Spinal cord (tissue), 10 donors: ENCODE measurements at places on chromosomes 2 and 18. TPM values are rescaled to one million over a fixed set of nuclear protein-coding genes. Genes with fewer than 3 reads are reported as not detected.

GRCh38 chr2:241788572-241788971 is 11.9 kb downstream of the GAL3ST2 start:
- H3K27ac ChIP-seq: no peak overlapping the region
- no peak overlapping the region for H3K4me3 ChIP-seq
- H3K4me1 ChIP-seq: no peaks in the 10 kb centered on the region
- no peak for DNase-seq

DNA sequence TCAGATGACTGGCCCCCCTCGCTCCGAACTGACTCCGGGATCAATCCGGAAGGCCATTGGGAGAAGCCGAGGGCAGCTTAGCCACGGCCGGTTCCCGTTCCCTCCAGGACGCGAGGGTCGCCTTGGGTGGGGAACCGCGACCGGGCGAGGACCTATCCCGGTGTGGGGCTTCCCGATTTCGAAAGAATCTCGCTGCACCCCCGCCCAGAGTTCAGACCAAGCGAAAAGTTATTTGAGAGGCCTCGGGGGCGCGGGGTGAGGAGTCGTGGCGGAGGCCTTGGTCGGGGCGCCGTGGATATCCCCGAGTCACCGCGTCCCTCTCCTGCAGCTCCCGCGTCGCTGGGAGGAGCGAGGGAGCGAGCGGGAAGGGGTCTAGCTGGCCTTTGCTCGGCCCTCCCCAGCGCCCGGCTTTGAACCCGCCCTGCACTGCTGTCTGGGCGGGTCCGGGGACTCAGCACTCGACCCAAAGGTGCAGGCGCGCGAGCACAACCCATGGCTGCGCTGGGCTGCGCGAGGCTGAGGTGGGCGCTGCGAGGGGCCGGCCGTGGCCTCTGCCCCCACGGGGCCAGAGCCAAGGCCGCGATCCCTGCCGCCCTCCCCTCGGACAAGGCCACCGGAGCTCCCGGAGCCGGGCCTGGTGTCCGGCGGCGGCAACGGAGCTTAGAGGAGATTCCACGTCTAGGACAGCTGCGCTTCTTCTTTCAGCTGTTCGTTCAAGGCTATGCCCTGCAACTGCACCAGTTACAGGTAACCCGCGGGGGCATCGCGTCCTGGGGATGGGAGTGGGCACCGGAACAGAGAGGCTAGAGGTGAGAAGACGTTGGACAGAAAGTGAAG is at the start of gene CYP27A1:
TSS of gene CYP27A1 (plus strand) at position 457 of the 837 bp plus-strand sequence. CDS start at position 493, 36 bp downstream.
- H3K4me3 ChIP-seq: peak within 1 kb of the TSS; percentile 71
- H3K27ac ChIP-seq: peak within 1 kb of the TSS; percentile 88
- H3K27me3 ChIP-seq: peaks cover 6% of the 10 kb centered on the region
- peaks cover 13% of the 10 kb centered on the region for H3K4me1 ChIP-seq
- peak; percentile 19 for DNase-seq
- H3K36me3 ChIP-seq: no peaks in the 10 kb centered on the region

GRCh38 chr18:61554117-61554776 is 221.0 kb downstream of the CDH20 start:
- peaks cover 13% of the 10 kb centered on the region for H3K36me3 ChIP-seq
- peaks cover 4% of the 10 kb centered on the region for H3K4me1 ChIP-seq
- no peak overlapping the region for H3K27ac ChIP-seq
- DNase-seq: no peak
- no peak overlapping the region for H3K4me3 ChIP-seq
- H3K27me3 ChIP-seq: no peaks in the 10 kb centered on the region

- H3K27ac ChIP-seq: no peak overlapping the region
- no peaks in the 10 kb centered on the region for H3K36me3 ChIP-seq
- no peak overlapping the region for H3K4me3 ChIP-seq
- no peaks in the 10 kb centered on the region for H3K4me1 ChIP-seq
- peaks cover 9% of the 10 kb centered on the region for H3K27me3 ChIP-seq
These were observed 28.9 kb upstream of the LMAN1 start for GRCh38 chr18:59387687-59388565.

DNA sequence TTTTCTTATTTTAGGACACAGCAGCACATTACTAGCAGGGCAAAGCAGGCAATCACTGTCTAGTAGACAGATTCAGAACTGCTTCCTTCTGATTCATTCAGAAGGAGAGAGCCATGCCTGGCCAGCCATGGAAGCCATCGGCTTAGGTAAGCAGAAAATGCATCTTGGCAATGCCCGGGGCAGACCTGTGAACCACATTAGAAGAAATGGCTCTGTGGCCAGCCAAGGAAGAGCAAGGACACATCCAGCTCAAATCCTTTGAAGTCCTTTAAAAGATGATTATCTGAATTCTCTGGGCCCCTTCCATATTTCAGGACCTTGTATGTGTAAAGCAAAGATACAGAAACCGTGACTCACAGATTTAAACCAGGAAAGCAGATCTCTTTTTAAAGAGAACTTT is 227.4 kb downstream of the PID1 start:
- no peaks in the 10 kb centered on the region for H3K4me1 ChIP-seq
- no peaks in the 10 kb centered on the region for H3K36me3 ChIP-seq
- no peaks in the 10 kb centered on the region for H3K27me3 ChIP-seq
- H3K4me3 ChIP-seq: no peak overlapping the region
- no peak for DNase-seq
- no peak overlapping the region for H3K27ac ChIP-seq

DNA sequence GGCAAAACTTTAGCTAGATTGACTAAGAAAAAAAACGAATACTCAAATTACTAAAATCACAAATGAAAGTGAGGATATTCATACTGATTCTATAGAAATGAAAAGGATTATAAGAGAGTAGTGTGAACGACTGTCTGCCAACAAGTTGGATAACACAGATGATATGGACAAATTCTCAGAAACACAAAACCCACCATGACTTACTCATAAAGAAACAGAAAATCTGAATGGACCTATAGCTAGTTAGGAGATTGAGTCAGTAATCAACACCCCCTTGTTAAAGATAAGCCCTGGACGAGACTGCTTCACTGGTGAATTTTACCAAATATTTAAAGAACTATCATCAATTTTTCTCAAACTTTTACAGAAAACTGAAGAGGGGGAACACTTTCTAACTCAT is 108.8 kb upstream of the TMEM200C start:
- no peak overlapping the region for H3K27ac ChIP-seq
- H3K36me3 ChIP-seq: no peaks in the 10 kb centered on the region
- DNase-seq: no peak

DNA sequence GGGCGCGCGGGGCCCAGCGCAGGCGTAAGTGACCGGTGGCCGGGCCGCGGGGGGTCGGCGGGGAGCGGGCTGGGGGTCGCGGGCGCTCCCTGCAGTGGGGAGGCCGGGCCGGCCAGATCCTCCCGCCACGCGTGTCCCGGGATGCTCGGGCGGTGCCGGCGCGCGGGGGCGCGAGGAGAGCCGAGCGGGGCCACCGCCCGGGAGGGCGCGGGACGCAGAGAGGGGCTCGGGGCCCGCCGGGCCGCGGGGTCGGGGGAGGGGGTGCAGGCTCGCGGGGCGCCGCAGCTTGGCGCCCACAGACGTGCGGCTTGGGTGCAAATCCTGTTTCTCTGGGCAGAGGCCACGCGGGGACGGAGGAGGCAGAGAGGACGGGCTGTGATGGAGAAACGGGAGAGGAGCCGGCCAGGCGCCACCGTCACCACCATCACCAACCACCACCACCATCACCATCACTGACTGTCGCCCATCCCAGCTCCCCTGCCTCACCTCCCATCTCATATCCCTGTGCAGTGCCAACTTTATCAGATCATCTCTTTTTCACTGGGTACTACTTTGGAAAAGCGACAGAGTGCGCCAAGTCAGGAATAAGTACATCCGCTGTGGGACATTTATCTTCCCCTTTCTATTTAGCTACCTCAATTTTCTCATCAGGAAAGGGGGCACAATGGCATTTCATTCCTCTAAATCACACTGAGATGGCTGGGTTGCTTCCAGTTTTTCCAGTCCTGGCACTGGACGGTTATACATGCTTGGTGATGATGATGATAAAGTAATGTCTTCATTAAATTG is 97.2 kb upstream of the GPR45 start:
- H3K4me3 ChIP-seq: peak overlapping the region; percentile 49
- no peaks in the 10 kb centered on the region for H3K36me3 ChIP-seq
- no peak for DNase-seq
- no peaks in the 10 kb centered on the region for H3K27me3 ChIP-seq
- H3K4me1 ChIP-seq: peaks cover 20% of the 10 kb centered on the region
- no peak overlapping the region for H3K27ac ChIP-seq

- H3K27ac ChIP-seq: no peak overlapping the region
- H3K4me1 ChIP-seq: no peaks in the 10 kb centered on the region
- no peak for DNase-seq
- H3K27me3 ChIP-seq: no peaks in the 10 kb centered on the region
- H3K36me3 ChIP-seq: no peaks in the 10 kb centered on the region
- H3K4me3 ChIP-seq: no peak overlapping the region
These were observed 66.8 kb upstream of the STK39 start for GRCh38 chr2:168314236-168314635.

DNA sequence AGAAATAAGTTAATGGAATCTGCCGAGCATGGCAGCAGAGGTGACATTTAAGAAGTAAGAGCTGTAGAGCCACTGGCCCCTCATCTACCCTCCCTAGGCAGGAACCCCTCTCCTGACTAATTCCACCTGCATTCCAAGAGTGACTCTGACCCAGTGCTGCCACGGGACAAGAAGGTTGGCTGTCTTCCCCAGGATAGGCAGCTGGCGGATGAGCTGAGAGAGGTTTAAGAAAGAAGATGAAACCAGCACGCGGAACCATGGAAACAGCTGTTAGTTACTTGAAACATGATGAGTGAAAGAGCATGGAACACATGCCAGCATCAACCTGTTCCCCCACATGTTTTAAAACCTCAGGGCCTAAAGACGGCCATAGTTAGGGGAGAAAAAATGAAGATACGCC is 74.1 kb downstream of the RND3 start:
- no peak overlapping the region for H3K4me3 ChIP-seq
- H3K27me3 ChIP-seq: no peaks in the 10 kb centered on the region
- H3K4me1 ChIP-seq: no peaks in the 10 kb centered on the region
- H3K36me3 ChIP-seq: no peaks in the 10 kb centered on the region
- DNase-seq: no peak

GRCh38 chr18:77069931-77070330 is 62.7 kb downstream of the MBP start:
- H3K27ac ChIP-seq: no peak overlapping the region
- peaks cover 14% of the 10 kb centered on the region for H3K4me1 ChIP-seq
- H3K36me3 ChIP-seq: no peaks in the 10 kb centered on the region
- H3K4me3 ChIP-seq: no peak overlapping the region

DNA sequence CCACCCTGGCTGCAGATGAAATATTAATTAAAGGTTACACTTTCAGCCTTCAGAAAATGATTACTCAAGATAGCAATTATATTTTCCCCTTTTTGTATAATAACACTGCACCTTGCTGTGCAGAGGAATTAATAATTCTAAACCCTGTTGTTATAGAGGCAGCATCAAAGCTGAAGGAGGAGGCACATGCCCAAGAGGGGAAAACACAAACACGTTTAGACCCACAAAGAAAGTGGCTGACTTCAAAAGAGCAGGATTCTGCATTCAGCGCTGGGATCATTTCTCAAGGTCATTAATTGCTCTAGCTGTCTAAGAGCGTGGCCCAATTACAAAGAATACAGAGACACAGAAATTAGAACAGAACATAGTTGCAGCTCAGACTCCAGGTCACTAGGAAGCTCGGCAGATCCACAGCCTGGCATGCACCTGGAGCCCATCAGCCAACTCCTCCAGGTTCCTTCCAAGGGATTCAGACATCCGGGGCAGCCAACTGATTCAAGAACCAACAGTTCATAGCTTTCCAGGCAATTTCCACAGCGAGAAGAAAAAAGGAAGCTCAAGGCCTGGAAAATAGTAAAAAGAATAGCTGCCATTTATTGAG is 102.3 kb upstream of the ID2 start:
- no peak overlapping the region for H3K27ac ChIP-seq
- H3K4me1 ChIP-seq: peaks cover 55% of the 10 kb centered on the region
- H3K27me3 ChIP-seq: no peaks in the 10 kb centered on the region
- no peak overlapping the region for H3K4me3 ChIP-seq
- H3K36me3 ChIP-seq: no peaks in the 10 kb centered on the region

- no peak overlapping the region for H3K4me3 ChIP-seq
- no peaks in the 10 kb centered on the region for H3K4me1 ChIP-seq
- H3K36me3 ChIP-seq: no peaks in the 10 kb centered on the region
- no peak for DNase-seq
These were observed 295.0 kb upstream of the ZNF521 start for GRCh38 chr18:25646971-25647370.

DNA sequence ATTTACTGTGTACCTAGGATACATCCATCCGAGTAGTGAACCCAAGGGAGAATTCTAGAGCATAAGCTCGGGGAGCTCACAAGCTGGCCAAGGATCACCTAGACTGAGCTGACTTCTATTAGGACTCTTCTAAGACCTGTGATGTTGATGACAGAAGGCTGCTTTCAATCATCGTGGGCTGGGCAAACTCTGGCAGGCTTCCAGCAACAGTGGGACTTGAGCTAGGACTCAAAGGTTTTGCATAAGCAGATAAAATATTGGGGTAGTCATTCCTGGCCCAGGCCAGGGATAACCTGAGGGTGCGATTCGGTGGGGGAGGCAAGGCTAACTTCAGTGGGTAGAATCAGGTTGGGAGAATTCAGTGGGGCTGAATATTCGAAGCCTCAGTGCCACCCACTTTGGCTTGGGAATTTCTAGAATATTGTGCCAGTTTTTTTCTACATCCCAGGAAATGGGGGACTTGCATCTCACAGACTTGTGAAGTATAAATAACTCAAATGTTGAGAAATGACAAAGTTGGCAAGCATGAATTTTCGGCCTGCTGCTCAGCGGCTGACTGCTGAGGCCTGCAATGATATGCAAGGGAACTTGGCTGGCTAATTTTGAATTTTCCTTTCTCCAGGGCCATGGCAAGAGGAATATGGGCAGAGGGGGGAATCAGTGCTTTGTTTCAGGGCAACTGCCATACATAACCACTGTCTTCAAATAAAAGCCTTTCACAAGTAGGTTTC is 274.3 kb downstream of the PRKCE start:
- DNase-seq: peak; percentile 90
- no peaks in the 10 kb centered on the region for H3K36me3 ChIP-seq
- H3K4me1 ChIP-seq: peaks cover 6% of the 10 kb centered on the region
- no peak overlapping the region for H3K4me3 ChIP-seq
- no peak overlapping the region for H3K27ac ChIP-seq

- no peak overlapping the region for H3K4me3 ChIP-seq
- H3K27me3 ChIP-seq: no peaks in the 10 kb centered on the region
- H3K36me3 ChIP-seq: no peaks in the 10 kb centered on the region
These were observed 195.7 kb upstream of the SESTD1 start for GRCh38 chr2:179460181-179460929.

DNA sequence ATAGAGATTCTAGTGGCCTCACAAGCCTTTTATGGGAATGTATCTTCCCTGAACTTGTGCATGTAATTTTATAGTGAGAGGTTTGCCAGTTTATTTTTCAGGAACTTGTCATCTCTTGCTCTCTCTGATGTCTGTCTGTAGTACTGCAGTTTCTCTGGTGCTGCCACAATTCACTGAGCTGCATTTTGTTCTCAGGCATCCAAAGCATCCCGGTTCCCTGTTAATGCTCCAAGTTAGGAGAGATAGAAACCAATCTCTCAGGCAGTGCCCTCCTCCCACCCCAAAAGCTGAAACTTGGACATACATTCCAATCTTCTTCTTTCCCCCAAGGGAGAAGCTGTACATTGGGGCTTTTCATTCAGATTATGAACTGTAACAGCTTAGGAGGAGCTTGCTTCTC is 30.1 kb upstream of the GRB14 start:
- no peaks in the 10 kb centered on the region for H3K36me3 ChIP-seq
- H3K27ac ChIP-seq: no peak overlapping the region
- DNase-seq: no peak
- H3K4me1 ChIP-seq: no peaks in the 10 kb centered on the region

Gene LOXHD1
- total RNA-seq: 0.22 TPM

Gene SFT2D3
- total RNA-seq: 9.8 TPM

Gene ZNF519
- 19.2 TPM for total RNA-seq

Gene DPYSL5
- 56.5 TPM for total RNA-seq

Gene HOXD12
- total RNA-seq: not detected

Gene GPR45
- 0.99 TPM for total RNA-seq

Gene TWIST2
- 3.4 TPM for total RNA-seq

Gene TMEM214
- 36.2 TPM for total RNA-seq

Gene MROH2A
- not detected for total RNA-seq

Gene PLA2R1
- total RNA-seq: 30.9 TPM

Gene RTP5
- 1.9 TPM for total RNA-seq

Gene RMDN2
- 16.7 TPM for total RNA-seq
